NCI-H510A (cell line): ENCODE measurements at places on chromosomes 4 and X.

DNA sequence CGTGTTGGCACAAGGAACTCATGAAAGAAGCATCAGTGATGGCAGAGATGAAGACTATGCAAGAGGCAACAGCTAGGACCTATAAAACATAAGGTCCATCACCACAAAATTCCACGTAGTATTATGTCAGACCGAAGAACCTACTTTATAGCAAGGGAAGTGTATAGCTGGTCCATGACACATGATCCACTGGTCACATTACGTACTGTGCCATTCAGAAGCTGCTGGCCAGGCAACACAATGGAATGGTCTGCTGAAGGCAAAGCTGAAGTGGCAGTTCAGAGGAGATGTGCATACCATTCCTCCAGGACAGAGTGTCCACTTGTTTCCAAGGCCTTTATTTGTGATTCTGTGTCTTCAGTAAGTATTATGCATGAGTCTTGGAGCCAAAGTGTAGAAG is 215.5 kb upstream of the UGT8 start:
- DNase-seq, result no peak

DNA sequence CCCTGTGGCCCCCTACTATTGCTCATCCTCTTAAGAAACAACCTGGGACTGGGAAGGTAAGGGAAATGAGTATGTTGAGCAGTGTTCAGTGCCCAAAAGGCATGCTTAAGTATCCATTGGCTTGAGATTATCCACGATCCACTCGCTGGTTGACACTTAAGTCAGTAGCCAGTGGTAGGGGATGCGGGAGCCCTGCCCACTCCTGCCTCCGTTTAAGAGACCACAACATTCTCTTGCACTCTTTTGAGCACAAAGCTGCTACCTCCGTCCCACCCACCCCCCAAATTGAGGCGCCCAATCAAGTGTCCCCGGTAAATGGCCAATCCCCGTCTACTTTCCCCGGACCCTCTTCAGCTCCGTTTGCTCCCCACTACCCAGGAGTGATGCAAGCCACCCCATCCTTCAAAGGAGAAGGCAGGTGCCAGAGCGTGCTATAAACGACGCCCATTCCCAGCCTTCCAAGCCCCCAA is 25.0 kb downstream of the UTP14A start:
- no peak for DNase-seq

DNA sequence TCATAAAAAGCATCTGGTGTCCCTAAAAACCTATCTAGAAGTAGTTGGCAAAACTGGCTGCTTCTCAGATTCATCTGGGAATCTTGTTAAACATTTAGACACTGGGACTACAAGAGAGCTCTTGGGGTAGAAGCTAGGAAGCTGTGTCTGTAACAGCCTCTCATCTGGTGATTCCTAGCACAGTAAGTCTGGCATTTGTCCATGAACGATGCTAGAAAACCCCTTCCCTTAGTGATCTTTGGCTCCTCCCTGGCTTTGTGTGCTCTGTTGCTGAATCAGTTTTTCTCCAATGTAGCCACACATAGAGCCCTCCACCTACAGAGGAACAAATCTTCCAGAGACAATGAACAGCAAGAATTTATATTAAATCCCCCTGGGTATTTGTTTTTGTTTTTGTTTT is 951.7 kb upstream of the LCORL start:
- DNase-seq, result no peak

GRCh38 chr4:168167714-168168284 is 75.5 kb downstream of the ANXA10 start:
- DNase-seq, result no peak

GRCh38 chrX:5674036-5674435 is 554.6 kb downstream of the NLGN4X start:
- DNase-seq, result no peak

GRCh38 chr4:76804096-76804495 is 93.8 kb downstream of the SOWAHB start:
- no peak for DNase-seq

DNA sequence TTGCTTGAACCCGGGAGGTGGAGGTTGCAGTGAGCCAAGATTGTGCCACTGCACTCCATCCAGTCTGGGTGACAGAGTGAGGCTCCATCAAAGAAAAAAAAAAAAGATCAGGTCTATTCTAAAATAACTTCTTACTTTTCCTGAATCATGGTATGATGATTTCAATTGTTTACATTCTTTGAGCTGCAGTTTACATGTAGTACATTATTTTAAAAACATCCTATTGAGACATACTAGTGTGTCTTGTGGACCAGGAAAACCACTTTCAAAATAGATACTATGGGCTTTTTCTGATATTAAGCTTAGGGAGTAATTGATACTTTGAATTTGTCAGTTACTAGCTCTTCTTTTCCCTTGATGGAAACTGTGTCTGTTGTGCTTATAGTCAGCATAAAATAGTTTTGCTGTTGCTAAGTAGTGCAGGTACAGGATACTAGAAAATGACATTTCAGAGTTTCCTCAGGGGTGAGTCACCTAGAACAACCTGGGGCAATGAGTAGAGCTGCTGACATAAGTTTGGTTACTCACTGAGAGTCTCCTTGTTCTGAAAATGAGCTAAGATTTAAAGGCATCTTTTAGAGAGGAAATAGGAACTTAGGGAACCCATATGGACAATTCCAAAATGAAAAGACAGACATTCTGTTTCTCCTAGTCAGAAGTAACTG is 53.2 kb upstream of the C4orf54 start:
- DNase-seq, result no peak

DNA sequence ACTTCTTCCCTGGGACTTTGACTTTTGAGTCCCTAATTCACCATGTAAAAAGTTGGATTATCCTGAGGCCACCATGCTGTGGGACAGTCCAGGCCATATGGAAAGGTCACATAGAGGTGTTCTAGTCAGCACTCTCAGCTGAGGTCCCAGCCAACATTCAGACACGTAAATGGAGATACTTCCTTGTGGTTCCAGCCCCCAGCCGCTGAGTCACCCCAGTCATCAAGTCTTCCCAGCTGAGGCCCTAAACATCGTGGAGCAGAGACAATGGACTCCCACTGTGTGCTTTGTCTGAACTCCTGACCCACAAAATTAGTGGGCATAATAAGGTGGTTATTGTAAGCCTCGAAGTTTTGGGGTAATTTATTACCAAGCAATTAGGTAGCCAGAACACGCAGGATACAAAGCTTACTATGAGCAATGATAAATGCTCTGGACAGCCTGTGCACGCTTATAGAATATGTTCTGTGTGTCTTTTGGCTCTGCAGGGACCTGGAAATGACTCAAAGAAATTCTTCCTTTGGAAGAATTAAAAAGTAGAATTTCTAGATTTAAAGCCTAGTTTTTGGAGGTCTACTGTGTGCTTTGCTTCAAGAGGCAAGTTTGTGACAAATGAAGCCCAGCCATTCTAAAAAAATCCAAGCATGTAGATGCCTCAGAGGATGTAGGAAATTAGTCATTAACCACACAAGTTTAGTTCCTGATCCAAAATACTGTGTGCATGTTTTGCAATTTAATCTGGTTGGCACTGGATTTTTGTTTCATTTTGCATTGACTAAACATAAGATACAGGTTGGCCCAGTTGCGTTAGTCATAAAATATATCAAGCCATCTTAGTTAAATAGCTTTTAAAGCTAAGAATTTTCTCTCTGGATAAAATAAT is 33.2 kb upstream of the SLC9A7 start:
- no peak for DNase-seq

- DNase-seq, result no peak
These were observed 87.0 kb downstream of the FBXW7 start for GRCh38 chr4:152448854-152449253.

GRCh38 chrX:11739776-11740175 is 18.3 kb upstream of the MSL3 start:
- no peak for DNase-seq

GRCh38 chr4:52234561-52235440 is 183.7 kb downstream of the SPATA18 start:
- no peak for DNase-seq

- no peak for DNase-seq
These were observed 165.4 kb upstream of the LDB2 start for GRCh38 chr4:17063888-17064287.

DNA sequence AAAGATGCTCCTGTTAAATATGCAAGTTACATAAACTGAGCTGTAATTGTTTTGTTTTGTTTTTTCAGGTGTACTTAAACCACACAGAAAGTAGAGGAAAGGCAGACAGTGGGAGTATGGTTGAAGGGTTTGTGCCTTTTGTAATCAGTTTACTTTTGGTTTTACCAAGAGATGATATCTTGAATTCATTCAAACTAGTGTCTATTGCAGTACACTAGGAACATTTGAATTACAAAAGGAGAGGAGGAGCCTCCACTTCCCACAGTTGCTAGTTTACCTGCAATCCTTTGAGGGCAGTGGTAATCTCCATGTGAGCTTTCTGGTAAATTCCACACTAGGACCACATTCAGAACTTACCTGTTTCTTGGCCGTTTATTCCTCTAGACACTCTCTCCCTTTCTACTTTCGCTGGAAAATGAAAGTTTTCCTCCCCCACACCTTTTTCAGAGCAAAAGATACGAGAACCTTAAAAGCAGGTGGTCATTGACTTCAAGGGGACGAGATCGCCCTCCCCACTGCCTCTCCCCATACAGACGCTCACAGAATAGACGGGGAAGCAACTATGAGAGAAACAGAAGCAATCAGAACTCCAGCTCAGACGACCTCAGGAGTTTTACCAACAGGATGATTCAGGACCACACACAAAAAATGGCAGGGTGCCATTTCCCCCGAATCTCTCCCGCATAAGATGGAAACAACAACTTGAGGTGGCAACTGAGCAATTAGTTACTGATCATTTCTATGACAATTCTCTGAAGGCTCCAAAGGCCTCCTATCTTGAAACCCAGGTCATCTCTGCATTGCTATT is 3.3 kb downstream of the RBM47 start:
- DNase-seq, result no peak

DNA sequence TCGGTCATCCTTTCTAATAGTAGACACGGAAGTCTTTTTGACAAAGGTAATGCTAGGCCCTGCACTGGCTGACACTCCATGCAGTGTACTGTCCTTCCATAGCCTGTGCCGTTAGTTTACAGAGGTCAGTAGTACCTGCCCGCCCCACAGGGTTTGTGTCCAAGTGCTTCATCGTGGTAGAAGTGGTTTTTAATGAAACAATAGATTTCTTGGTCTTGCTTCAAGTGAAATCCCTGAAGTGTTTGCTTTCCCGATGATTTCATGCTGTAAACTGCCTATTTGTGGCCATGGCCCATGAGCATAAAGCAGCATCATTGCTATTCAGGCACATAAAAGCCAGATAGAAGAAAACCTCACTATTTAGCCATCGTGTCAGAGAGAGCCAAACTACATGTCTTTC is 139.3 kb downstream of the GPR143 start:
- DNase-seq, result no peak

- no peak for DNase-seq
These were observed 719 bp upstream of the BGN start for GRCh38 chrX:153494061-153494460.

DNA sequence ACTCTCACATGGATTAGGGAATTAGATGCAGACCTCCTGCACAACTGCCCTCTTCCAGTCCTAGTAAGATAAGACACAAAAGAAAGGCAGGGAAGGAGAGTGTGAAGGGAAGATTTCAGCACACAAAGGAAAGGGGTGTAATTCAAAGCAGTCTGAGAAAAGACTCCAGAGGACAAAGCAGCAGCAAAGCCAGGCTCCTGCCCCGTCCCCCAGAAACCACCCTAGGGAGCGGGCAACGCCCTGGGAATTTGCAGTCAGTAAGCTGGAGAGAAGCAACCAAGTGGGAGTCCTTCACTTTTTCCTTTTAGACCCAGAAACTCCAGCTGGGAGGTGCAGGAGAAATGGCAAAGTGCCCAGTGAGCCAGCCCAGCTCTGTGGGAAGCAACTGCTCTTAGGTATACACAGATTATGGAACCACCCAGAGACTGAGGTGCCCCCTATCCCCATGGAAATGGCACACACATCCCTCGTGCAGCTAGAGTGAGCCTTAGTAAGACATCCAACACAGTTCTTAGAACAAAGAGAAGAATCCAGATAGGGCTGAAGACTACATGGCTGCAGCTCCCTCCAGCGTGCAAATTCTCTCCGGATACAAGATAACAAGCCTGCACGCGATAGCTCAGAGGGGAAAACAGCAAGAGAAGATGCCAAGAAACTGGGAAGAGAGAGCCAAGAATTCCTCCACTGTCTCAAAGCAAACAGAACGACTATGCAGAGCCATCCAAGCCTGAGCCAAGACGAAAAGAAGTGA is 26.5 kb upstream of the IRAK1 start:
- no peak for DNase-seq

DNA sequence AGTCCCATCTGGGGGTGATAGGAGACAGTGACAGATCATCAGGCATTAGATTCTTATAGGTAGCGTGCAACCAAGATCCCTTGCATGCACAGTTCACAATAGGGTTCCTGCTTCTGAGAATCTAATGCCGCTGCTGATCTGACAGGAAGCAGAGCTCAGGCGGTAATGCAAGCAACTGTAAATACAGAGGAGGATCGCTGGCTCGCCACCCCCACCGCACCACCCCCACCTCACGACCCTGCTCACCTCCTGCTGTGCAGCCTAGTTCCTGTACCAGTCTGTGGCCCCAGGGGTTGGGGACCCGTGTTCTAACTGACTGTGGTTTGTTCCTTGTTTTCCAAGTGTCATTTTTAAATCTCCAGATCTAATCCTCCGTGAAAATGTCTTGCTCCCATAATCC is 89.0 kb upstream of the MAPK10 start:
- no peak for DNase-seq

GRCh38 chr4:88360791-88361190 is 17.9 kb upstream of the HERC6 start:
- DNase-seq, result no peak

DNA sequence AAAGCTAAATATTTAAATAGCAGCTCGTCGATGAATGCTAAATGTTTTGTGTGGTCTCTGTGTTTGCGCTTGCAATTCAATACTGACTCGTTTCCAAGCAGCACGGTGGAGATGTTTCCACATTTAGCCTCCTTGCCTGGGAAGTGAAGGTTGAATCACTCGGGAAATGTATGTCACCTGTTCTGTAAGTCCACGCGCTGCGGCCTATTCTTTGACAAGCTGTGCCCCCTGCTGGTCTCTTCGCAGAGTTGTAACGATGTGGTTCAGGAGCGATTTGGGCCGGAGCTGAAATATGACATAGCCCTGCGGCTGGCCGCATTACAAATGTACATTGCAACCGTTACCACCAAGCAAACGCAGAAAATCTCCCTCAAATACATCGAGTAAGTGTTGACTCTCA is 89.6 kb upstream of the PRPS2 start:
- peak; percentile 48 for DNase-seq
